ENCODE measurements at places on chromosomes 1 and 21.

- no peak for DNase-seq
Measured at GRCh38 chr1:2582391-2582790, 4.2 kb upstream of the PRXL2B start.

DNA sequence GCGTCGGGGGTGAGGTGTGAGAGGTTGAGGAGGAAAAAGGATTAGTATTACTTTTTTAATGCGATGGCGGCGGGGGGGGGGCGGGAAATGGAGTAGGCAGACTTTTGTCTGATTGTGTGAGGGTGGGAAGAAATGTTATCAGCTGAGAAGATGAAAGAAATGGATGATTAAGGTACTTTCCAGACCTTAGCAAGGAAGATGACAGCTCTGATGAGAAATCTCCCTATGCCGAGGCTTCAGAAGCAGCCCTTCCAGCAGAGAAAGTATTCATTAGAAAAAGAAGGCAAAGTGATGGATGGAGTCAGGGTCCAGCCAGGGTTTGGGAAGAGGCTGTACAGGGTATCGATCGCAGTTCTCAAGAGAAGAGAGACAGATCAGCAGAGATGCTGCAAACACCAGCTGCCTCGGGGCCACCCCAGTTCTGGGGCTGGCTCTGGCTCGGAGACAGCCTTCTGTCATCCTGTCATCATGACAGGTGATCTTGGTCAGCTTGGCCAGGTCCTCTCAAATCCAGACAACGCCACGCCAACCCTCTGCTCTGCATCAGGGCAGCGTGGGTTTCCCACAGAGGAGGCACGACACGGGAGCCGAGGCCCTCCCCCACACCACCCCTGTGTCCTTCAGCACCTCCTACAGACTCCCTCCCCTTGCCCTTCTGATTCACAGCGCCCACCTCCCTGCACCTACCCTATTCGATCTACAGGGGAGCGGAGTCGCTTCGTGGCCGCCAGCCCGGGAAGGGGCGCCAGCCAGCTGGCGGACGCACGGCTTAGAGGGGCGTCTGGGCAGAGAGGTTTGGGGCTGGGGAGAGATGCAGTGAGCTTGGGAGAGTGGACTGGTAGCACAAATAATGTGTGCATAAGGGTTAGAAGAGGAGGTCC, 674 bp upstream of the ATXN7L2 start:
- no peak for DNase-seq

GRCh38 chr1:109243221-109243620, 6.1 kb upstream of the CELSR2 start:
- DNase-seq = no peak

GRCh38 chr21:15053500-15053899, 11.3 kb downstream of the NRIP1 start:
- no peak for DNase-seq

DNA sequence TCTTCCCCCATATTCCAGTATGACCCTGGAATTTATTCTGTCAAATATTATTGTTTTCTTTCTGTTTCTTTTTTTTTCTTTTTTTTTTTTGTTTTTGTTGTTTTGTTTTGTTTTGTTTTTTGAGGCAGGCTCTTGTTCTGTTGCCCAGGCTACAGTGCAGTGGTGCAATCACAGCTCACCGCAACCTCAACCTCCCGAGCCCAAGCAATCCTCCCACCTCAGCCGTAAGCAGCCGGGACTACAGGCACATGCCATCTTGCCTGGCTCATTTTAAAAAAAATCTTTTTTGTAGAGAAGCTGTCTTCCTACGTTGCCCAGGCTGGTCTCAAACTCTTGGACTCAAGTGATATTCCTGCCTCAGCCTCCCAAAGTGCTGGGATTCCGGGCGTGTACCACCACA, 237.6 kb downstream of the SMYD3 start:
- no peak for DNase-seq

GRCh38 chr1:74425676-74426075, 86.7 kb downstream of the LRRC53 start:
- DNase-seq = no peak

DNA sequence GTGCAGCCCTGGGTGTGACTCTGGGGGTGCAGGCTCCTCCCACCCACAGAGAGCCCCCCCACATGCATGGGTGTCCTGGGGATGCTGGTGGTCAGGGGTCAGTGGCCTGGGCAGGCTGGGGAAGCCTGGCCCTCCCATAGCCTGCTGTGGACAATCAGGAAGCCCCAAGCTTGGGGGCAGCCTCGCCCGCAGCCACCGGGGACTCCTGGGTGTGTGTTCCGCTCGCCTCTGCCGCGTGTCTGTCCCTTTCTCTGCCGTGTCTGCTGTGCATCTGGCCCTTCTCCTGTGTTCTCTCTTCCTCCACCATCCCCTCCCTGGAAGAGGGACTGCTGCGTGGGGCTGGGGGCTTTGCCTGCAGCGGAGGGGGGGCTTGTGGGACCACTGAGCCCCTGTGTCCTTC, 22.9 kb downstream of the AGRN start:
- no peak for DNase-seq

DNA sequence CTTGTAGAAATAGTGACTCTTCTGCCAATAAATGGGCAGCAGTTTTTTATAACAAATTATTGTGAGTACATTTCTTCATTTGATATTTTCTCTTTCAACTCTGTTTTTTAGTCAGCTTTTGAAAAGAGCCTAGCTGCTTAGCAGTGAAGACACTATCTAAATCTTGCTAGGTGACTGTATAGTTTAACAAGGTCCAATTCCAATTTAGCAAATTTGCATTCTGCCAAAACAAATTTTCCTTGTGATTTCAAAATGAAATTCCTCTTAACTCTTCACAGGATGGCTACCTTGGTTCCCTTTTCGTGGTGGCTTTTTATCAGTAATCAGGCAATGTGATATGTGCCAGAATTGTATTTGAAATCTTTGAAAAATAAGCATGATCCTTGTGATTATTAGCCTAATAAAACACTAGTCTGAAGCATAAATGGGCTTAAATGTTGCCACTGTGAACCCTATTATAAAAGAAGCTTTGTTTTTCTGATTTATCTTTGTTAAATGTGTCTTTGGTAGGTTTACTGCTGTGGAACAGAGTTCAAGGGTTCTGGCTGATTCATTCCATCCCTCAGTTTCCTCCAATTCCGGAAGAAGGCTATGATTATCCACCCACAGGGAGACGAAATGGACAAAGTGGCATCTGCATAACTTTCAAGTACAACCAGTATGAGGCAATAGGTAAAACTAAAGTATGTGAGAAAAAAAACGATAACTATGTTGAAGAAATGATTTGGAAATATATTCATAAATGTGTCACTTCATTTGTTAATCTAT, 12.2 kb downstream of the DNASE2B start:
- DNase-seq = no peak

DNA sequence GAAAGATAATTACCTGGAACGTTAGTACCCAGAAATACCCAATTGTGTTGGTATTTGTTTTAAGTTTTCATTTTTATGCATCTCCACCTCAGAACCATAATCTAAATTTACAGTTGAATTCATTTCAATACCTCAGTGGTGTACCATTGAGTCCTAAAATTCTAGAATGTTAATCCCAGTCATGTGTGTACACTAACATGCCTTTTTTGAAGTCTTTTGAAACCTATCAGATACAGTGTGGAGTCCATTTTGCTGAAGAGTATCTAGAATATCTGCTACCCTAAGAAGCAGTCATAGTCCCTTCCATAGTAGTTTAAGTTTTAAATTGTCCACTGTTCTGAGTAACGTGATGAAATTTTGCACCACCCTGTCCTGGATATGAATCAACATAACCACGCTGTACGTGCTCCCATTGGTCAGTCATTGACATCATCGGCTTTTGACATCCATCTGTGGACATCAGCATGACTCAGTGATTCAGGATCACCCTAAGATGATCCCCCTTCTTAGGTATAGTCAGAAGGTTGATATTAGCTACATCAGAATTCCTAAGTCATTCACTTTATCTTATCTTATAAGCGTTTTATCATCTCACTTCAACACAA, 7.5 kb upstream of the ASH1L start:
- DNase-seq = peak; percentile 4

GRCh38 chr1:114368560-114369255, 142.3 kb downstream of the TRIM33 start:
- no peak for DNase-seq

DNA sequence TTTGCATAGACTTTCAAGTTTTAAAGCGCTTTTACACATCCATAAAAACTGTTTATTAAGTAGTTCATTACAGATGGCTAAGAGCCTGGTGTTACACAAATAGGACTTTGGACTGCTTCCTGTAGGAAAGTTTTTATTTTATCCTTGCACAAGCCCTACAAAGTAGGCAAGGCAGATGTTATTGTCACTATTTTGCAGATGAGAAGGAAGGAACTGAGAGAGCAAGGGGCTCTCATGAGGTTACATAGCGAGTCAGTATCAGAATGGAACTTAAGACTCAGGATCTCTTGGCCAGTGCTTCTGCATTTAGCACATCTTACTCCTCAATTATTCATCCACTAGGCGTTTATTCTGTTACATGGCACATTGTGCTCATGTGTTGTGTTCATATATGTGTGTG, 2.6 kb upstream of the MAPKAPK2 start:
- DNase-seq = no peak

- DNase-seq = no peak
Measured at GRCh38 chr1:96510391-96510790, 211.2 kb upstream of the PTBP2 start.

GRCh38 chr1:108949044-108949443, 14.2 kb downstream of the CLCC1 start:
- DNase-seq = no peak

DNA sequence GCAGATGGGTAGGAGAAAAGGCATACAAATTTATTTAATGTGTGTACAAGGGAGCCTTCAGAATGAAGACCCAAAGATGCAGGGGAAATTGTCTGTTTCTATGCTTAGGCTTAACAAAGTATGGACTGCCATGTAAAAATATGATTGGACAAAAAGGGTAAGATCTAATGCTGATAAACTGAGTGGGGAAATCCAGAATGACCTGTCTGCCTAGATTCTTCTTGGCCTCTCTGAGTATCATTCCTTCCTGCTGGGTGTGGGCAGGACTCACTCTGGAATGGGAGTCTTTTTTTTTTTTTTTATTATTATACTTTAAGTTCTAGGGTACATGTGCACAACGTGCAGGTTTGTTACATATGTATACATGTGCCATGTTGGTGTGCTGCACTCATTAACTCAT, 61.0 kb downstream of the IGSF5 start:
- DNase-seq = no peak

DNA sequence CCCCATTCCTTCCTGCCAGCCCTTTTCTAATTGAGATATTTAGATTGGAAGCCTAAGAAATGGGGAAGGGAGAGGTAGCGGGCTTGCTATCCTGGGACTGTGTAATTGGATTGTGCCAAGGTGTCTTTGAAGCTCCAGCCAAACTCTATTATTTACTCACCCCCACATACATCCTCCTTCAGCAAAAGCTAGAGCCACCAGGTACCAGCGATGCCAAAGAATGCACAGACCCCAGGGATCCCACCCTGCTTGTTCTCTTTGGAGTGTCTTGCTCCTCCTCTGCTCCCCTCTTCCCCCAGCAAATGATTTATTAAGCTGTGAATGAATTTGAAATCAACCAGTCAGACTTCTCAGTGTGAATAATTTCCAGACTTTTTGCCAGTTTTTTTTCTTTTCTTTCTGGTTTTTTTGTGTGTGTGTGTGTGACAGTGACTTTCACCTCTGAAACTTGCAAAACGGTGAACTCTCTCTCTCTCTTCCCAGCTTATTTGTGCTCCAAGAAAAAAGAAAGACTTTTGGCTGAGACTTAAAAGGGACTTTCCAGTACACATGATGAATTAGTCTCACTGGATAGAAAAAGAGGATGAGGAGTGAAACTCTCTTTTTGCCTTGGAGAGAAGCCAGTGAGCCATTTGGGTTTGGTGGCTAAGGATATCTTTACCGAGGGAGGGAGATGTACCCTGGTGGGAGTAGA, 1.8 kb downstream of the VASH2 start:
- DNase-seq = no peak

DNA sequence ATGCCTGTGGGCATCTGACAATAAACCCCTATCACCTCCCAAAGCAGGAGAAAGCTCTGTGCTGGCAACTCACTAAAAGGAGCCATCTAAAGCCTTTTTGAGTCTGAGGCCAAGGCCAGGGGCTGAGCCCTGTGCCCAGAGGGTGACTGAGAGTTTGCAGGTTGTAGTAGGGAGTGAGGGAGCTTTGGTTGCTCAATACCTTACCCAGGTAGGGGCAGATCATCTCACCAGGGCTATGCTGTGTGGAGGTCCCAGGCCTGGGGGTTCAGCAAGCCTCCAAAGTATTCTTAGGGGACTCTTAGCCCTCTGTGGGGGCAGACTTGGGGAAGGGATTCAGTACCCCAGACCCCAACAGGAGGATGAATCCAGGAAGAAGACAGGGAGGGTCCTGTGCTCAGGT, 21.2 kb downstream of the S100A7 start:
- DNase-seq = no peak

GRCh38 chr1:84704872-84705417, 14.7 kb upstream of the SSX2IP start:
- no peak for DNase-seq

- no peak for DNase-seq
Measured at GRCh38 chr1:236222632-236223031, 59.1 kb downstream of the ERO1B start.

GRCh38 chr1:101139130-101139529, 97.7 kb upstream of the S1PR1 start:
- no peak for DNase-seq

DNA sequence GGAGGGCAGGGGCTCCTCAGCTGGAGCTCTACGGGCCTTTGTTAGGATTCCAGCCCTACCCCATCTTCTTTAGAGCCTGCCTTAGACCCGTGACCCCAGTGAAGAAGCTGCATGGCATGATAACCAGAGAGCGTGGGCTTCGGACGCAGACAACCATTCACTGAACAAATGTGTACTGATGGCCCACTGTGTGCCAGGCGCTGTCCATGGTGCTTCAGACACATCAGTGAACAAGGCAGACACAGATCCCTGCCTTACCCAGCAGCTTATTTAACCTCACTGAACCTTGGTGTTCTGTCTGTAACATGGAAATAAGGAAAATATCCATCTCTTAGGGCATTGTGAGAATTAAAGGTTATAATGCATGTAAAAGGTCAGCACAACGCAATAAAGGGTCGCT, 9.5 kb downstream of the CHIT1 start:
- no peak for DNase-seq

DNA sequence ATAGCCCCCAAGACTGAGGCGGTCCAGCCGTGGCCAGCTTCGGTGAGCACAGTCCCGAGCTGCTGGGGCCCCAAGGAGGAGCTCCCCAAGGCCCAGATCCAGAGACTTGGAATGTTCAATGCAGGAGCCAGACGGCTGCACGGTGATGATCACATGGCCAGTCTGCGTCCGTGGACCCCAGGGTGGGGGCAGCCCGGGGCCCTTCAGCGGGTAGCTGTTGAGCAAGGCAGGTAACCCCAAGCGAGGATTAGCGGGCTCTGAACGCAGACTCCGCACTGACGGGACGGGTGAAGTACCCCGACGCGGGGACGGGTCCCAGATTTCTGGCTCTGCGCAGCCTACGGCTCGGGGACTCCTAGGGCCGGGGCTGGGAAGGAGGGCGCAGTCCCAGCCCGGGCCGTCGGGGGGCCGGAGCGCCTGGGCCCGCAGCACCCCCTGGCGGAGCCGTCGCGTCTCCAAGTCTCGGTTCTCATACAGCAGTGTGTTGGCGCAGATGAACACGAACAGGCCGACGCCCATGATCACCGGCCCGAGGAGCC, 2.7 kb downstream of the TMEM200B start:
- peak; percentile 31 for DNase-seq

Data from AG10803 (cell line).